ENCODE measurements at places on chromosomes 2 and 18.
A peak's percentile ranks its signal among the peaks of the same experiment; 100 is the strongest.

- DNase-seq, result no peak
Observed at GRCh38 chr2:101858246-101858645, 133.5 kb upstream of the IL1R2 start.

- DNase-seq, result no peak
Observed at GRCh38 chr2:3446381-3446780, 66.9 kb downstream of the TRAPPC12 start.

GRCh38 chr2:120899771-120900170, 164.1 kb downstream of the GLI2 start:
- no peak for DNase-seq

- DNase-seq, result peak; percentile 84
Observed at GRCh38 chr2:152694161-152694661, 23.1 kb downstream of the PRPF40A start.

DNA sequence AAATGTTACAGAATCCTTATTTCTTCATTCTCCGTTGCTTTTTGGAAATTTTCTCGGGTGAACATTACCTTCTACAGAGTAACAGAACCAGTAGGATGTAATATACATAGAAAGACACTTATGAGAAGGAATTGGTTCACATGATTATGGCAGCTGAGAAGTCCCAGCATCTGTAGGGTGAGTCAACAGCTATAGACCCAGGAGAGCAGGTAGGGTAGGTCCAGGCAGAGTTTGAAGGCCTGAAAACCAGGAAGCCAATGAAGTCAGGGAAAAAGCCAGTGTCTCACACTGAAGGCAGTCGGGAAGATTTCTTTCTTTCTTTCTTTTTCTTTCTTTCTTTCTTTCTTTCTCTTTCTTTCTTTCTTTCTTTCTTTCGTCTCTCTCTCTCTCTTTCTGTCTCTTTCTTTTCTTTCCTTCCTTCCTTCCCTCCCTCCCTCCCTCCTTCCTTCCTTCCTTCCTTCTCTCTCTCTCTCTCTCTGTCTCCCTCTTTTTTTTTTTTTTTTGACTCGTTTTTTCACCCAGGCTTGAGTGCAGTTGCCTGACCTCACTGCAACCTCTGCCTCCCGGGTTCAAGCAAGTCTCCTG, 15.1 kb upstream of the YES1 start:
- no peak for DNase-seq

DNA sequence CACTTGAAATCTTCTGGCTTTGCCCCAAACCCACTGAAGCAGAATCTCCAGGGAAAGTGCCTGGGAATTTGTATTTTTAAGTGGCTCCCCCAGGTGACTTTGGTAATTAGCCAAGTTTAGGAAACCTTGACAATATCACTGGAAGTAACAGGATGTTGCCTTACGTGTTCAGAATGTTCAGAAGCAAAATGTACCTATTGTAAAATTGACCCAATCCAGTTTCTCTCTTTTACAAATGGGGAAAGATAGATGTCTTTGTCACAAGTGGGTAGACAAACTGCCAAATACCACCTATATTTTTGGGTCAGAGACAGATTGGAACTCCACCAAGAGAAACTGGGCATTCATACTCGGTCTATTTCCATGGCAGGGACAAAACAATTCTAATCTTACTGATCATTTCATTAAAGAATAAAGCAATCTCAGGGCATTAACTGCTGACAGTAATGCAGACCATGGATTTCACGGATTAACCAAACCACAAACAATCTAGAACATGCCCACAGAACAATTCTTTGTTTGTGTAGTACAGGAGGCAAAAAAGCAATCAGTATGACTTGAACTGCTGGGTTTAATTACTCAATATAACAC, 255.8 kb downstream of the ERBB4 start:
- no peak for DNase-seq
